ENCODE measurements at places on chromosomes 1 and 21.
A peak's percentile ranks its signal among the peaks of the same experiment; 100 is the strongest.

- DNase-seq: no peak
Measured at GRCh38 chr1:10728595-10729410, 67.6 kb downstream of the CASZ1 start.

DNA sequence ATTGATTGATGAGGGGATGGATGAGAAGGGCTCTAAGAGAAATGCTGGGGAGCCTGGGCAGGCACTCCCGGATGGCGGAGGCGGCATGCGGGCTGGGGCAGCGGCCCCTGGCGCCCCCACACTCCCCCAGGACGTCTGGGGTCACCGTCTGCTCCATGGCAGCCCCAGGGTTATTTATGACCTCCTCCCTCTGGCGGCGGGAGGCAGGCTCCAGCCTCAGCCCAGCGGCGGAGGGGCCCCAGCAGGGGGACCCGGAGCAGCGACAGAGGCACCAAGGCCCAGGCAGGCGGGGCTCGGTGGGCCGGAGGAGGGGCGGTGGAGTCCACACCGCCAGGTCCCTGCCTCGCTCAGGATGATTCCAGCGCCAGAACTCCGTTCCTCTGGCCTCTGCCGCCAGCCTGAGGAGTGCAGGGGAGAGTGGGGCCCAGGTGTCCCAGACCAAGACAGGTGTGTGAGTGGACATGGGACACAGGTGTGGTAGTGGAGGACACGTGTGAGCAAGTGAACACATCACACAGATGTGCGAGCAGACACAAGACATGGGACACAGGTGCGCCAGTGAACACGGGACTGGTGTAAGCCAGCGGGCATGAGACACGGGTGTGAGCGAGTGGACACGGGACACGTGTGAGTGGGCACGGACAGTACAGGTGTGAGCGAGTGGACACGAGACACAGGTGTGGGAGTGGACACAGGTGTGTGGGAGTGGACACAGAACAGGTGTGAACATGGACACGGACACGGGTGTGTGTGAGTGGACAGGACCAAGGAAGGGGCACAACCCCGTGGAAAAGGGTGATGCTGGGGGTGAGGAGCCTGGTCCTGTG lies 2.5 kb upstream of the SAMD11 start:
- peak; percentile 19 for DNase-seq

DNA sequence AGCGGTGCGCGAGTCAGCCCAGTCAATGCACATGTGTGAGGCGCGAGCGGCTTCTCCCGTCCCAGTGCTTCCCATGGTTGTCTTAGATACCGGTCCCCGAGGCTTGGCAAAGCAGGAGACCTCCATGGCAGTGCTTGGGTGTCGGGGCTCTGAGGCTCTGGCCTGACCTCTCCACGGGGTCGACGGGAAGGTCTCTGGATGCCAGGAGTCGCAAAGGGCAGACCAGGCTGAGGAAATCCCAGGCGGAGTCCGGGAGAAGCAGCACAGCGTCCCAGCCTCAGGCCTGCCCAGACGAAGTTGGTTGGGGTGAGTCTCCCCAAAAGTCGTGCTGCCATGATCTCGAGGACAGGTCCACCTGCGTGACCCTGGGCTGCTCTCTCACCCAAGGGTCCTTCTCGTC lies 3881.6 kb downstream of the SRGAP2C start:
- DNase-seq: no peak

DNA sequence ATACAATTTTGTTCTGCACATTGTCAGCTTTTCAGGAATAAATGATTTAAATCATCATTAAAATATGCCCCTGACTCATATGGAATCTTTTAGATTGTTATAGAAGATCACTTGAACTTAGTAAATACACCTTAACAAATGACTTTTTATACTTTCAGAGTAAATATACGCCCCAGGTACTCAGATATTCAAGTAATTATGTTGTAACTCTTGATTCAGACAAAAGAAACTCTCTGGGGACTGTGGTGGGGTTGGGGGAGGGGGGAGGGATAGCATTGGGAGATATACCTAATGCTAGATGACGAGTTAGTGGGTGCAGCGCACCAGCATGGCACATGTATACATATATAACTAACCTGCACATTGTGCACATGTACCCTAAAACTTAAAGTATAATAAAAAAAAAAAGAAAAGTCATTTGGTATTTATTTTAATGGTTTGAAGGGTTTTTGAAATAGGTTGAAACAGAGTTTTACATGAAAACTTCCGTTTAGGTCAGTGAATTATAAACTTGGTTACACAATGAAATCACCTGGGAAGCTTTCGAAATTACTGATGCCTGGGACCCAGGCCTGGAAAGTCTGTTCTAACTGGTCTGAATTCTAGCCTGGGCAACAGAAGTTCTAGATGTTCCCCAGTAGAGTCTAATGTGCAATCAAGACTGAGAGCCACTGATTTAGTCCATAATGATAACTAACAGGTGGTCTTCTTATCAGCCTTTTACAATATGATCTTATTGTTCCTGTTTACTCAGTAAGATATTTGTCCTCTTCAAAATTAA lies 320.5 kb upstream of the NR5A2 start:
- no peak for DNase-seq

GRCh38 chr1:151711951-151712350 lies 4.7 kb downstream of the CELF3 start:
- DNase-seq: no peak

GRCh38 chr21:33899199-33899598 lies 16.4 kb downstream of the ATP5PO start:
- no peak for DNase-seq

GRCh38 chr1:10674222-10674621 lies 122.2 kb downstream of the CASZ1 start:
- no peak for DNase-seq

DNA sequence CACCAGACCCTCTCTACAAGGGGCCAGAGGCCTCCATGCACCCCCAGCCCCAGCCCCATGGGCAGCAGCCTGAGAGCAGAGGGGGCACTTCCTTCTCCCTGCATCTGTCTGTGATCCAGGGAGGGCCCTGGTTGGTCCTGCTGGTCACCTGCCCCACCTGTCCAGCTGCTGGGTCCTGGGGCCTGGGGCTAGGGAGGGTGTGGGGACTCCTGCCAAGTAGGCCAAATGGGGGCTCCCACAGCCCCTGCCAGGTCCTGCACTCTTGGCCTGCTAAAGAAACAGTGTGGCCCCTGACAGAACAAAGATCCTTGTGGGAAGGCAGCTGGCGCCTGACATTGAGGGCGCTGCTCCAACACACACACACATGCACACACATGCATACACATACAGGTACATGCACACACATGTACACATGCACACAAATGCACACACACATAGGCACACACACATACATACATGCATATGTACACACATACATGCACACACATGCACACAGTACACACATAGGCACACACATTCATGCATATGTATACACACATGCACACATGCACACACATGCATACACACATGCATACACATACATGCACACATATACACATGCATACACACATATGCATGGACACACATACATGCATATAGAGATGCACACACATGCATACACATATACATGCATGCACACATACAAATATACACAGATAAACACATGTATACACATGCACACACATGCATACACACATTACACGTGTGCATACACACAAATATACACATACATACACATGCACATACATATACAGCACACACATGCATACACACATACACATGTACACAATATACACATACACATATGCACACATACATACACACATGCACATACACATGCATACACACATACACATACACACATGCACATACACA lies 49.9 kb downstream of the TRPM2 start:
- DNase-seq: no peak

All from CD4-positive, alpha-beta T cell treated with Interleukin-4 for 4 hours (primary cell).